CD4-positive, alpha-beta T cell (primary cell): ENCODE measurements at places on chromosomes 1 and 21.
A peak's percentile ranks its signal among the peaks of the same experiment; 100 is the strongest.

DNA sequence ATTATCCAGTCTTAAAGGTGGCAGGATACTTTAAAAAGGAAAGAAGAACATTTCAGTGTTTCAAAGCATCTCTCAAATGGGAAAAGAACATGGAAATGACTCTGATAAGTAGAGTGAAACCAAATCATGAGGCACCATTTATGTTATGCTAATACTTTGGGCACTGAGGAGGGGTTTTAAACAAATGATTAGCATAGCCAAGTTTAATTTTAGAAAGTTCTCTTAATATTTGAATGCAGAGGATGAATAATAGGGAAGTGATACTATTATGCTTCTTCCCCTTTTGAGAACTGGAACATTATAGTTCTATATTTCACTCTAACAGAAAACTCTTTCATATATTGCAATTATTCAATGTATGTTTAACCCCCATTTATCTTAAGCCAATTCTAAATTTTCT lies 1181.9 kb upstream of the PRMT6 start:
- no peak for DNase-seq

DNA sequence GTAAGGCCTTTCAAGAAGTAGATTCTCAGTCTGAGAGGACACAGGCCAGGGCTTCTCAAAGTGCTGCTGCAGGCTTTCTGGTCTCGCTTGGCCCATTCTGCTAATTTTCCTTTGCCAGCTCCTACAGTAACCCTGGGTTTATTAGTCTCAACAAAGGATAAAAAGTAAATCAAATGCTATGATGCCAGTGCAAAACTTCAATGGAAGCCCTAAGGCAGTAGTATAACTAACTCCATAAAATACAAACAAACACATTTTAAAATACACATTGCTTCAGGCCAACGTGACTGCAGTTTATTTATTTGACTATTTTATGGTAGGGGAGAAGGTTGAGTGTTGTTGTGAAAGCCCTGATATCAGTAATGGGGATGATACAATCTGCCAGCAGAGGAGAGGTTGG lies 89.6 kb downstream of the NRDC start:
- DNase-seq: no peak

- no peak for DNase-seq
Measured at GRCh38 chr1:94974241-94974640, 47.3 kb upstream of the CNN3 start.

DNA sequence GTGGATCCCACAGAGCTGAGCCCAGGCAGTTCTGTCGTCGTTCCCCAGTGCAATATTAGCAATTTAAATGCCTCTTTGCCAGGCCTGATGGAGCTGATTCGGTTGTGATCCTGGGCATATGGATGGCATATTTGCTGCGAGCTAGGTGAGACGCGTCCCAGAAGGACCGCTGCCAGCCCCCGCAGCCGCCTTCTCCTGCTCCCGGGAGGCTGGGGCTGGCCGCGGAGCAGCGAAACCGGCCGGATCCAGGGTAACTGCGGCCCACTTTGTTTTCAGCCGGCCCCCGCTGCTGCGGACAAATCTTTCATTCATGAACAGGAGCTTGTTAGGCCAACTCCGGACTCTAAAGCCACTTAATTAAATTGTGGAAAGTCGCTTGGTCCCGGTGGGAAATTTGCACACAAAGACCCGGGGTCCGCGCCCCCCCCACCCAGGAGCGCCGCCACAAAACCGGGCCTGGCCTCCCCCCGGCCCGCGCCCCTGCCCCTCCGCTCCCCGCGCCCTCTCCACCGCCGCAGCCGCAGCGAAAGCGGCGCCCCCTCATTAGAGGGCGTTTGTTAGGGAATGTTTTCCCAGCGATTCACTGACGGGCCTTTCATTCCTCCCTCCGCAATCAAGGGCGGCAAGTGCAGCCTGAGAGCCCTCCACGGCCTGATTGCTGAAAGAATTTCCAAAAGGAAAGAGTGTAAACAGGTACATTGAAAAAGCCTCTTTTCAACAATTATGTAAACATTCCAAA lies 383.3 kb downstream of the RRAGC start:
- DNase-seq: no peak

DNA sequence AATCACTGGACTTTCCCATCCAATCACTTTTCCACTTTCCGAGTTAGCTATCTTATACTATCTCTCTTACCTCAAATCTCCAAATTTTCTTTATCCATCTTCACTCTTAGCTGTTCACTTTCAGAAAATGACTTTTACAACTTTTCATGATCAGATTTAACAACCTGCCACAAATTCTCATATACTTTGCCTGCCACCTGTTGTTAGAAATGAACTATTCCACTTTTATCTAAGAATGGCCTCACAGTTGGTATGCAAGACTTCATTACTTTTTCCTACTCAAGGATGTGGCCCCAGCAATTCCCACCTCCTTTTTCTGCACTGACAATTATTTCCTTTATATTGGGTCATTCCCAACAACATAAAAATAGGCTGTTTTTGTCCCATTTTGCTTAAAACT lies 93.6 kb upstream of the DEPDC1 start:
- DNase-seq: no peak

- DNase-seq: no peak
Measured at GRCh38 chr1:175075572-175076568, 8.2 kb downstream of the TNN start.

GRCh38 chr1:200880212-200880611 lies 7.4 kb downstream of the GPR25 start:
- no peak for DNase-seq

DNA sequence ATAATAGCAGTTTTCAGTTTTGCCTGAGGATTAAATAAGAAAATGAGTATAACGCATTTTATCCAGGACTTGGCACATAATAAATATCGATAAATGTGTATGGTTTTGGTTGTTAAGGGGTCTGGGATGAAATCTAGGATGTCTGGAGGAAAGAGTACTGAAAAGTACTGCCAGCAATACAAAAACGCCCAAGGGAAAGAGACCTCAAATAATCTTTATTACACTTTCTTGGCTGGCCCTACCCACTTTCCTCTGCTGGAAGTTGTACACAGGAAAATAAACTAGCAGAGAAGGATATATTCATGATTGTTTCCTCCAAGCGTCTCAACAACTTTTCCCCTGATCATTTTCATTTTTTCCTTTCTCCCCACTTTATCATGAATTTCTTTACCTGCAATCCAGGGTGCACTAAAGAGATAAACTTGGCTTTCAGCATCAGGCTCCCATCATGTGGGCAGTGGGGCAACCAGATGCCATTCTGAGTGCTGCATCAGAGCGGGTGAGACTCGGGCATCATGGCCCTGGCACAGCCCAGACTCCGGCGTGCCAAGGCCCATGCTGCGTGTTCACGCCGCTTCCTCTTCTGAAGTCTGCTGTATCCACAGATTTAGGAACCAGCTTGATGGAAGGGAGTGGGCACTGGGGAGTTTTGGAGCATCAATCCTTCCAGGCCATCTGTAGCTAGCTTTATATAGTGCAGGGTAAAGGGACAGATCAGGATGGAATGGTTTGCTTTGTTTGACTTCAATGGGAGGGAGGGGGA lies 35.8 kb upstream of the PLXNA2 start:
- DNase-seq: no peak

- DNase-seq: no peak
Measured at GRCh38 chr1:45545019-45545493, 5.6 kb upstream of the AKR1A1 start.

DNA sequence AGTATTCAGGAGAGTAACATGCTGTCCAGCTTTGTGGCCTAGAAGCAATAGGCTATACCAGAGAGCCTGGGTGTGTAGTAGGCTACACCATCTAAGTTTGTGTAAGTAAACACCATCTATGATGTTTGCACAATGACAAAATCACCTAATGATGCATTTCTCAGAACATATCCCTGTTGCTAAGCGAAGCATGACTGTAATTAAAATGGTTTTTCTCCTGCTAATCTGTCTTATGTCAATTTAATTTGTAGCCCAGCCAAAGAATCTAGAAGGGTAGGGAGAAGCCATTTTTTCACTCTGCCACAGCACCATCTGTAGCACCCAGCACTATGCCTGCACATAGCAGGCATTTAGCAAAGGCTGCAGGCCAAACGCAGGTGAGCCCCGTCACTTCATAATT lies 2.0 kb upstream of the TTC24 start:
- DNase-seq: no peak

- DNase-seq: no peak
Measured at GRCh38 chr1:87218618-87219017, 110.1 kb upstream of the LMO4 start.

- DNase-seq: no peak
Measured at GRCh38 chr21:15857740-15858139, 128.0 kb downstream of the USP25 start.

- no peak for DNase-seq
Measured at GRCh38 chr1:7538033-7538432, 233.1 kb upstream of the VAMP3 start.

GRCh38 chr1:160219062-160219929 lies 14.1 kb downstream of the PEA15 start:
- DNase-seq: no peak

- DNase-seq: no peak
Measured at GRCh38 chr1:8574985-8575384, 242.5 kb downstream of the RERE start.

GRCh38 chr1:53111073-53111556 lies 31.3 kb downstream of the SLC1A7 start:
- no peak for DNase-seq

DNA sequence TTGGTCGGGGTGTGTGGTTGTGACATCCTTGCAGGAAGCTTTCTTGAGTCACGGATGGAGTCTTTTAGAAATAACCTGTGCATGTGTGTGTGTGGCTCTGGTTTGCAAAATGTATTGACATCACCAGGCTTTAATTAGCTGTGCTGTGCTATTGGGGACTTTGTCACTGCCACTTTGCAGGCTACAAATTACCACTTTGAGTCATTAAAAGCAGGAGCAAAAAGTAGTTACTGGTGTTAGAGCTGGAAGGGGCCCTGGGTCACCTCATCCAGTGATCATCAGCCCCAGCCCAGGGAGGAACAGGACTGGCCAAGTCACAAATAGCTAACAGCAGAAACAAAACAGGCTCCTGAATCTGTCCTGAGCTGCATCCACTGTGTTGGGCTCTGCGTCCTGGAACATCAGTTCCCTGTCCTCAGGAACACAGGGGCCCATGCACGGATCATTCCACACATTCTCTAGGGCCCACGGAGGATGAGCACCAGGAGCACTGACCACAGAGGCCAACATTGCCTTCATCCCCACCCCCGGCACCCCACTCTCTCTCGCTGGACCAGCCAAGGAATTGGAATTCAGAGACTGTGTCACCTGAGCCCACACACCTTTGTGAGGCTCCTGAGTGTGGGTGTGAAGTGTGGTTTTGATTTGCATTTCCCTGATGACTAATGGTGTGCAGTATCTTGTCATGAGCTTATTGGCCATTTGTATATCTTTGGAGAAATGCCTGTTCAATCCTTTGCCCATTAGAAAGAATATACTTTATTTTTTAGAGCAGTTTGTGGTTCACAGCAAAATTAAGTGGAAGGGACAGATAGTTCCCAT lies 280.1 kb upstream of the C1orf174 start:
- DNase-seq: no peak

DNA sequence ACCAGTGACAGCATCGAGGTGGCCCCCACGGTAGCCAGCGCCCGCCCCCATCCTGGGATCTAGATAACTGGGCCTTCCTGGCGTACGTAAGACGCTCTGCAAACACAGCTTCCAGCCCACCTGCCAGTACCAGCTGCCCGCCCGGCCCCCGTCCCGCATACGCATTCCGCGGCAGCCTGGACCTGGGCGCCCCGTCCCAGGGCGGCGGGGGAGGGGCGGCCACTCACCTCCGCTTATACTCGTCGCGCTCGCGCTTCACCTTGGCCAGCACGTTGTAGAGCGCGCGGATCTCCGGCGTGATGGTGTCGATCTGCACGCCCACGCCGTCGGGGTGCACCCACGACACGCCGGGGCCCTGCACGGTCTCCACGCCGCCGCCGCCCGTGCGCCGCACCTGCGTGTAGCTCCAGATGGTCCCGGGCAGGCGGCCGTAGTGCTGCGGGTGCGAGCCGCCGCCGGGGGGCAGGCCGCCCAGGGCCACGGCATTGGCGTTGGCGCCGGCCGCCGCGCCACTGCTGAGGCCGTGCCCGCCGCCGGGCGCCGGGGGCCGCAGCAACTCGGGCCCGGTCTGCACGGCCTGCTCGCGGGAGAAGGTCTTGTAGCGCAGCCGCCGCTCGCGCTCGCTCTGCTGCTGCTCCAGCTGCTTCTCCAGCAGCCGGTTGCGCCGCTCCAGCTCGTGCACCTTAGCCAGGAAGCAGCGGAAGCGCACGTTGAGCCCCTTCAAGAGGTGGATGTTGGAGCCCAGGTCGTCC lies 859 bp downstream of the IFFO2 start:
- peak; percentile 66 for DNase-seq

DNA sequence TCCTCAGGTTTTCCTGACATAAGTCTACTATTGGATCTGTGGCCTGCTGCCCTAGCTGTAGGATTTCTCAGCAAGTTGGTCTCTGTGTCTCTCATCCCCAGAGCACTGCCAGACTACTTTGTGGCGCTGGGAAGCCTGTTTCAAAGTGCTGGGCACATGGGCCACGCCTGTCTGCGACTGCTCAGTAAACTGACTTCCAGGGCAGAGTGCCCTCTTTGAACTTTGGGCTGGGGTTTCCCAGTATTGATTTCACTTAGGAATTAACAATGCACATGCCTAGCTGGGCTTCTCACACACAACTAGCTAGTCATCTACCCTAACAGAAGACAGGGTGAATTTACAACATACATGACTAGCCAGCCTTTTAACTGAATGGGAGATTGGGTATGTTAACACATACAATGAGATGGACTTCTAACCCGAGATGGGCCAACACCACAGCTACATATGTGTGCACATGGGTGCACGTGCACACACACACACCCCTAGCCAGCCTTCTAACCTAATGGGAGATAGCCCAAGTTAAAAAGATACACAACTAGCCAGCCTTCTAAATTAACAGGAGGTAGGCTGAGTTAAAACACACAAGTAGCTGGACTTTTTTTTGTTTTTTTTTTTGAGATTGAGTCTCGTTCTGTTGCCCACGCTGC lies 6.9 kb upstream of the TRIM17 start:
- no peak for DNase-seq

DNA sequence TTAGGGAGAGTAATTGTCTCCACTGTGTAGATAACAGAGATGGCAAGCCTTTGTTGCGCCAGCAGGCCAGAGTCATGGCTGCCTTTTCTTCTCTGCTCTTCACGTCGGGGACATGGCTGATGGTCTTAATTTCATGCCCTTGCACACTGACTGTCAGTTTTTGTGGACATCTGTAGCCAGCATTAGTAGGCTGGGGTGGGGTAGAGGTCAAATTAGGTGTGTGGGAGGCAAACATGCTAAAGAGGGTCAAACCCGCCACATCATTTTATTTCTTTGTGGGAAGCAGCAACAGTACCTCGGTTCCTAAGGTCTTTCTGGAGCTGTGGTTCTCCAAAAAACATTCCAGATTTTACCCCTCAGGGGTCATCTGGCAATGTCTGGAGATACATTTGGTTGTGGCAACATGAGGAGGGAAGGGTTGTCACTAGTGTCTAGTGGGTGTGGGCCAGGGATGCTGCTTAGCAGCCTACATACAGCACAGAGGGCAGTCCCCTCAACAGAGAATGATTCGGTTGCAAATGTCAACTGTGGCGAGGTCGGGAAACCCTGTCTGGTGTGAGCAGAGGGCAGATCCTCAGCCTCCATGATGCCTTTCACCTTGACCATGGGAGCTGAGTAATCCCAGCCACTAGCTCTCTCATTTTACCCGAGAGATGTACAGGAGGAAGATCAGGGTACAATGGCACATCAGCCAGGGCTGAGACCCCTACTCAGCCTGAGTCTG lies 14.7 kb downstream of the RUNX1 start:
- DNase-seq: no peak

GRCh38 chr1:116737855-116738321 lies 16.3 kb upstream of the CD2 start:
- DNase-seq: peak; percentile 40
